A549 treated with Mapracorat at 1 μM for 4 hours (cell line): ENCODE measurements at places on chromosomes 6 and 20. TPM values are rescaled to one million over a fixed set of nuclear protein-coding genes. Genes with fewer than 3 reads are reported as not detected.

FAM217A gene
- total RNA-seq, result not detected in 5 replicates

CHMP4B gene
- total RNA-seq, result 151 to 167 TPM (median 165 TPM) in 5 replicates

DLK2 gene
- 4.5 to 7.5 TPM (median 7.1 TPM) in 5 replicates for total RNA-seq

FUT9 gene
- not detected in 5 replicates for total RNA-seq

ASF1A gene
- total RNA-seq, result 8.0 to 10.2 TPM (median 9.0 TPM) in 5 replicates

GPLD1 gene
- 0.77 to 1.2 TPM (median 0.84 TPM) in 5 replicates for total RNA-seq

EYS gene
- 0.02 to 0.18 TPM (median 0.15 TPM) in 3 of 5 replicates, not detected in the others for total RNA-seq

EYA4 gene
- 8.3 to 10.9 TPM (median 9.2 TPM) in 5 replicates for total RNA-seq

GSTA3 gene
- not detected in 5 replicates for total RNA-seq

BTNL2 gene
- total RNA-seq, result not detected in 5 replicates

SNX21 gene
- total RNA-seq, result 7.8 to 11.6 TPM (median 10.7 TPM) in 5 replicates

KCNK15 gene
- 0.45 to 0.87 TPM (median 0.54 TPM) in 5 replicates for total RNA-seq

LY6G6D gene
- total RNA-seq, result not detected in 5 replicates

PPP2R5D gene
- total RNA-seq, result 23.1 to 26.5 TPM (median 25.1 TPM) in 5 replicates

HEY2 gene
- total RNA-seq, result 0.06 to 0.10 TPM (median 0.07 TPM) in 3 of 5 replicates, not detected in the others

BTBD3 gene
- 14.0 to 20.3 TPM (median 18.3 TPM) in 5 replicates for total RNA-seq

PTK6 gene
- 2.4 to 3.6 TPM (median 3.1 TPM) in 5 replicates for total RNA-seq

PHF10 gene
- 21.3 to 23.0 TPM (median 22.2 TPM) in 5 replicates for total RNA-seq

IPCEF1 gene
- 0.02 to 0.08 TPM (median 0.04 TPM) in 4 of 5 replicates, not detected in the other for total RNA-seq

DEFB124 gene
- 0.29 to 0.44 TPM in 2 of 5 replicates, not detected in the others for total RNA-seq

GATA5 gene
- 0.41 to 0.78 TPM (median 0.70 TPM) in 5 replicates for total RNA-seq

NR2E1 gene
- total RNA-seq, result 0.07 TPM in 1 of 5 replicates, not detected in the others

LY6G6F gene
- total RNA-seq, result not detected in 5 replicates

MYLK4 gene
- 0.10 to 0.21 TPM (median 0.14 TPM) in 5 replicates for total RNA-seq

PACSIN1 gene
- total RNA-seq, result 0.04 to 0.07 TPM (median 0.05 TPM) in 4 of 5 replicates, not detected in the other

PPP1R14C gene
- 1.7 to 3.2 TPM (median 2.4 TPM) in 5 replicates for total RNA-seq

BCLAF1 gene
- total RNA-seq, result 51.6 to 79.5 TPM (median 69.1 TPM) in 5 replicates

SLC32A1 gene
- total RNA-seq, result not detected in 5 replicates

SLC25A27 gene
- total RNA-seq, result 0.23 to 0.83 TPM (median 0.53 TPM) in 5 replicates

DPPA5 gene
- total RNA-seq, result not detected in 5 replicates

ARMH2 gene
- total RNA-seq, result not detected in 5 replicates

OPRL1 gene
- total RNA-seq, result 0.73 to 1.2 TPM (median 0.99 TPM) in 5 replicates

GHRH gene
- total RNA-seq, result not detected in 5 replicates

SUN5 gene
- not detected in 5 replicates for total RNA-seq

AAR2 gene
- 40.1 to 43.3 TPM (median 41.5 TPM) in 5 replicates for total RNA-seq

HECA gene
- 1.3 to 2.1 TPM (median 1.9 TPM) in 5 replicates for total RNA-seq

FOXP4 gene
- 16.4 to 23.9 TPM (median 23.0 TPM) in 5 replicates for total RNA-seq

C6orf118 gene
- total RNA-seq, result 0.14 to 0.20 TPM (median 0.18 TPM) in 4 of 5 replicates, not detected in the other

SEC23B gene
- total RNA-seq, result 52.6 to 60.9 TPM (median 55.9 TPM) in 5 replicates

TSPYL4 gene
- 2.6 to 3.6 TPM (median 3.3 TPM) in 5 replicates for total RNA-seq

DACT2 gene
- 0.04 to 0.14 TPM (median 0.08 TPM) in 5 replicates for total RNA-seq

ATP6V1G2 gene
- total RNA-seq, result 0.35 to 0.98 TPM (median 0.50 TPM) in 5 replicates

HIVEP2 gene
- 2.3 to 3.9 TPM (median 3.6 TPM) in 5 replicates for total RNA-seq

COL11A2 gene
- 0.69 to 1.1 TPM (median 0.83 TPM) in 5 replicates for total RNA-seq

RAET1G gene
- total RNA-seq, result 6.8 to 11.2 TPM (median 9.3 TPM) in 5 replicates

OOEP gene
- not detected in 5 replicates for total RNA-seq

SLC17A1 gene
- total RNA-seq, result 0.09 to 0.16 TPM (median 0.12 TPM) in 4 of 5 replicates, not detected in the other

MCCD1 gene
- total RNA-seq, result not detected in 5 replicates

TBC1D22B gene
- 5.0 to 5.7 TPM (median 5.4 TPM) in 5 replicates for total RNA-seq

LY86 gene
- total RNA-seq, result not detected in 5 replicates

SOBP gene
- 0.65 to 1.4 TPM (median 0.90 TPM) in 5 replicates for total RNA-seq

EEF1A2 gene
- 132 to 182 TPM (median 150 TPM) in 5 replicates for total RNA-seq

ENPP1 gene
- 1.1 to 1.5 TPM (median 1.4 TPM) in 5 replicates for total RNA-seq

MDN1 gene
- 9.6 to 14.0 TPM (median 12.4 TPM) in 5 replicates for total RNA-seq
